SJCRH30 (cell line): ENCODE measurements at places on chromosomes 3 and 15. TPM values are rescaled to one million over a fixed set of nuclear protein-coding genes. Genes with fewer than 3 reads are reported as not detected.

C3orf85 gene
- total RNA-seq = not detected in 2 replicates

EIF2A gene
- total RNA-seq = 130 and 139 TPM in 2 replicates

DNA sequence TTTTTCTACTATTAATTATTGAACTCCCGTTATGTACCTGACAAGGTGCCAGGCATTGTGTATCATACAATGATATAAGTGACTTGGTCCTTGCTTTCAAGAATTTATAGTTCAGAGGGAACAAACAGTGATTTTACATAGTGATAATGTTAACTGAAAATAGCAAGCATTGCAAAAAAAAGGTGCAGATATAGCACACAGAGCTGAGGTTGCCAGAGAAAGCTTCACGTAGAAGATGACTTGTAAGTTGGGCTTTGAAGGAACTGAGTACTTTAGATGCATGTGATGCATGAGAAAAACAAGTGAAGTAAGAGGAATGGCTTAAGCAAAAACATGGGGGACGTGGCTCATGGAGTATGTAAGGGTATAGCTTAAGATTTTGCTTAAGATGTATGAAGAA lies 584.5 kb downstream of the NAALADL2 start:
- DNase-seq = no peak

DNA sequence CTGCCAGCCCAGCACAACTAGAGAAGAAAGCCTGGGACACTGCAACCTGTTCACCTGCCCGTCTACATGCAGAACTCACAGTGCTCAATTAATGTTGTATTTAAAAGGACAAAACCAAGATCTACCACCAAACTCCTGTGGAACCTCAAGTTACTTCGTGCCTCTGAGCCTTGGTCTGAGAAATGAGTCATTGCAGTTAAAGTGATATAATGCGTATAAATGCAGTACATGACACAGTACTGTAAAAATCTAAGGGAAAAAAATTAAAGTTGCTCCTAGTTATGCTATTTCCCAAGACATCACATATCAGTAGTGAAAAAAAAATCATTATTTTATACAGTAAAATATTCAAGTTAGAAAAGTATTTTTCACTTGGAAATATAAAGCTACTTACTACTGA lies 138.9 kb downstream of the ZIC4 start:
- DNase-seq = no peak

DNA sequence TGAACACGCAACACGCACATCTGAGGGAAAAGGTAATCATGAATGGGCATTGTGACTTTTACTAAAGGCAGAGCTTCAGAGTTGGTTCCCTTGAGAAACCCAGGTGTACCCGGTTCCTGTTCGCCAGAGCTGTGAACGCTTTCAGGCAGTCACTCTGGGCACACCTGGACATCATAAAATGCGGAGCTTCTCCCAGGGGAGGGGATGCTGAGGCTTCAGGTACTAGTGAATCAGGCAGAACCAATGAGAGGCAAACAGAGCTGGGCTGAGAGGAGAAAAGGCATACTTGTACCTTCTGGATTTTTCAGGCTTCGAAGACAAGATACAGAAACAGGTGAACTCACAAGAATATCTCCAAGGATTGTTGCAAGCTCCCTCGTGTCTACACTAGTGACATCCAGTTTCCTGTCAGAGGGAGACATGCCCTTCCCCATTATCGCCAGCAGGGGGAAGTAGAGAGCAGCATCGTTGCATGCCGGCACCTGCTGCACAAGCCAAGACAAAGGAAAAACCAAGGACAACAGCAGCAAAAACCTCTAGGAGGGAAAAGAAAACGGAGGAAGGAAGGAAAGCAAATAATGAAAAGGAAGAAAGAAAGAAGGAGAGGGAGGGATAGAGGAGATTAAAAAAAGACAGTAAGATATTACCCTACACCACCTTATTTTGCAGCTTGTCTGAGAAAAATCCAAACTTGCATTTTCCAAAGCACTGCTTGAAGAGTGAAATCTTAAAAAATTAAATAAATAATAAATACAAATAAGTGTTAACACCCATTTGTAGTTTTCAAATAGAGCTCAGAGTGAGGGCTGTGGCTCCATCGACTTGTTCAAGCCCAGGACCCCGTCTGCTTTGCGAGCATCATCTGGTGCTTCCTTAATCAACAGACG lies 2.0 kb downstream of the AHSG start:
- DNase-seq = peak; percentile 78

GRCh38 chr3:149247008-149247710 lies 25.5 kb upstream of the CP start:
- no peak for DNase-seq

- DNase-seq = no peak
Observed at GRCh38 chr3:172316758-172317157, 131.5 kb downstream of the GHSR start.

DNA sequence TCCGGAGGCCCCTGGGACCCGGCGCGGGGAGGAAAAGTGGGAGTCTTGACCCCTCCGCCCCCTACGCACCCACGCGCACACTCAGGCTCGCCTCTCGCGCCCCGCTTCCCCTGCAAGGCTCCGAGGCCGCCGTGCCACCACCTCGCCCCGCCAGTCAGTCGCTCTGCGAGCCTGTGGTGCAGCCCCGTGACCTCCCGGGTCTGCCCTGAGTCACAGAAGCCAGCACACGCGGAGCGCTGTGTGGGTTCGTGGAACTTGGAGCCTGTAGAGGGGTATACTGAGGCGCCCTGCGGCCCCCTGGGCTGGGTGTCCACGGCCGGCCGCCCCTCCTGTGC lies 380 bp upstream of the ALS2CL start:
- DNase-seq = no peak

GRCh38 chr3:112685420-112685819 lies 44.5 kb upstream of the CCDC80 start:
- DNase-seq = no peak

WDR49 gene
- not detected in 2 replicates for total RNA-seq

DNA sequence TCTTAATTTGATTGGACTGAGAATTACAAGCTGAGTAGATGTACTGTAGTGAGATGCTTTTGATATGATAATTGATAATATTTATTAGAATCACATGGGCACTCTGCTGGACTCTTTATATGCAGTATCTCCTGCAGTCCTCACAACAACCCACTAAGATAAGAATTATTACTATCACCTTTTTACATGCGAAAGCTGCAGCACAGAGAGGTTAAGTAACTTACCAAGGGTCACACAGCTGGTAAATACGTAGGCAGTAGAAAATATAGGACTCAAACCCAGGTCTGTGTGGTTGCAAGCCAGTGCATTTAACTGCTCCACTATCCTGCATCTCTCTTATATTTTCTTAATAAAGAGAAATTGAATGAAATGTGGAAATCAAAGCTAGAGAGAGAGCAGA lies 392.8 kb upstream of the RORA start:
- no peak for DNase-seq

DNA sequence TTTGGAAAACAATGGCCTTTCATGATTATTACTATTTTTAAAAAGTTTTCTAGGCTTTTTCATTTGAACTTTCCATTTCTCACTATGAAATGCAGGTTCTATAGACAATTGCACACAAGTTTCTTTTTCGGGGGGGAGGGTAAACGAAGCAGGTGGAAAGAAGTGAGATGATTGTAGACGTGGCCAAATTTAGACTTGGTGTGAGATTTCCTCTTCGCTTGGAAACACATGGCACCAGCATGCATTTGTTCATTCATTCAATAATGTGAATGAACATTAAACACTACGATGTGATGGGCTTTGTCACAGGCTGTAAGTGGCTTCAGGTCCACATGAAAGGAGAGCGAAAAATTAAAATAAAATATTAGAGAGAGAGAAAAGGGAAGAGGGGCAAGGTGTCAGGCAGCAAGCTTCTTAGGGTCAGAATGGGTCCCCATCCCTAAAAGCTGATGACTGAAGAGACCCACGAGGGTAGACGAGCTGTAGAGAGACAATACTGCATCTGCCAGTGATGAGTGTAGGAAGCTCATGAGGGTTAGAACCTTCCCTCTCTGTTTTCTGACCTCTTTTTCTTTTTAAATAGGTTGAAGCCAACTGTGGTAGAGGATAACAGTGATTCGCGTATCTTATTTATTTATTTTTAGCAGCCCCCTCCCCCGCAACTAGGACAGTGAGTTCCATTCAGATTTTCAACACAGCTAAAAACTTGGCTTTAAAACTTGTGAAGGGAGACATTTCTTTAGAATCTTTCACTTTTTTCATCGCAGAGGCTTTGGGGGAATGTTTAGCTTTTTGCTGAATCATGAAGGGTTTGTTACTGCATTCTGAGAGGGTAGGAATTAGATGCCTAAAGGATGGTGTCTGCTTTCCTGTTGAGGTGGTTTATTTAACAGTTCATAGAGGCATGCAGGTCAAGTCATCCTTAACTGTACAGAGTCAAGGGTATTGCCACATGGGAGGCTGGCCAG lies 36.2 kb downstream of the GAP43 start:
- no peak for DNase-seq
